ENCODE measurements at places on chromosomes 1 and 21. TPM values are rescaled to one million over a fixed set of nuclear protein-coding genes. Genes with fewer than 3 reads are reported as not detected.

DNA sequence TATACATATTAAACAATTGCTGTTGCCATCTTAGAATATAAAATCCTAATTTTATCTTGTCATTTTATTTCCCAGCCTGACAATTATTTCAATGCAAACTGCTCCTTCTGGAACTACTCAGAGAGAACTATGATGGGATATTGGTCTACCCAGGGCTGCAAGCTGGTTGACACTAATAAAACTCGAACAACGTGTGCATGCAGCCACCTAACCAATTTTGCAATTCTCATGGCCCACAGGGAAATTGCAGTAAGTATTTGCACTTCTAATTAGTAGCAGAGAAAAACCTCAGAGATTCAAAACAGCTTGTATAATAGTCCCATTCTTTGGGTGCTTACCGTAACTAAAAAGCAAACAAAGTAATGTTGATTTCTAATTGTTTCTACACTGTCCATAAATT lies 167.2 kb downstream of the ADGRL2 start:
- no peak for DNase-seq

- DNase-seq, result peak; percentile 36
These were observed 106.5 kb downstream of the SLC16A1 start for GRCh38 chr1:112849425-112850033.

DNA sequence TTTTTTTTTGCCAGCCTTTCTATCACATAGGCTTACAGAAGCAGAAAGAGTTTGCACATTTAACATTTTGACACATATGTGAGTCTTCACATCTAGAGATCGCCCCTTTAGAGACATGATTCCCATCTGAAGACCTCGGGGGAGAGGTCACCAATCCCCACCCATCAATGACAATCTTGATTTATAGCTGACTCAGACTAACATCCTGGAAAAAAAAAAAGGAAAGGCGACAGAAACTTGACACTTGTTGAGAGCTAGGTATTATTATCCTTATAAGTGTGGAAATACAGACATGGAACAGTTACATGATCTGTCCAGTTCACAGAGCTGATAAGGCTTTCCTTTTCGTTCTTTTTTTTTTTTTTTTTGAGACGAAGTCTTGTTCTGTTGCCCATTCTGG lies 28.0 kb upstream of the NID1 start:
- no peak for DNase-seq

Gene ASAP3
- 47.3 TPM for total RNA-seq

Gene ROR1
- total RNA-seq, result 9.0 TPM

Gene PERM1
- total RNA-seq, result 187 TPM

Gene DIRAS3
- 9.7 TPM for total RNA-seq

Gene VWA5B1
- not detected for total RNA-seq

- DNase-seq, result peak; percentile 84
These were observed 295.2 kb downstream of the HLX start for GRCh38 chr1:221174330-221174993.

Gene WDR26
- 62.9 TPM for total RNA-seq

GRCh38 chr1:149885339-149886120 lies 13.8 kb upstream of the BOLA1 start:
- DNase-seq, result peak; percentile 89

Gene PRRX1
- total RNA-seq, result 36.5 TPM

DNA sequence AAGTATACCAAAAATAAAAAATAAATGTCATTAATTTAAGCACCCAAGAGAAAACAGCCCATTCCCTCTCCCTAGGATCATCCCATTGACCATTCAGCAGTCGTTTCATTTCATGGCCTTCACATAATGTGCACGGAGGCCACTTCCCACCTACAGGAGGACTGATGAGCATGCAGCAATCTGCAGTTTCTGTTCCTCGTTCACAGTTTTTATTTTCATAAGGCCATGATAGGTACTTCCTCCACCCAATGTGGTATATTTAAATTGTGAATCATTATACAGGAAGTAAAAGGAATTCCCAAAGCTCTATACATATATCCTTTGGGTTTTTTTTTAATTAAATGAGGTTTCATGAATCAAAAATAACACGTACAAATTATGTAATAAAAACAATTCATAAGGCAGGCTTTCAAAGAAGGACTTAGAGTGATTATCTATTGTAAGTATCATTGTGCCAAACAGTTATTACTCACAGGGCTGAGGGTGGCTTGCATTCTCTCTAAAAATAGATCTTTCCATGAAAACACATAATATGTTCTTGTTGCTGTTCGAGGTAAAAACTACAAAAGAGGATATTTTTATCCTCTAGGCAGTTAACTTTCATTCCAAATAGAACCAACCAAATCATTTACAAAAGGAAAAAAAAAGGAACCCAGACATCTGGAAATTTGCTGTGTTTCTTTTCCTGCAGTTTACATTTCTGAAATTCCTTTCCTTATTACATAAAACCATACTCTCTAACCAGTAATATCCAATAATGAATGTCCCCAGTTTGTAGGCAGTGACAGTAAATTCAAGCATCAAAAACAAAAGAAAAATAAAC lies 27.5 kb upstream of the SLC44A3 start:
- DNase-seq, result no peak

Gene CFAP107
- not detected for total RNA-seq
